ENCODE measurements at places on chromosomes 5 and 9.
A peak's percentile ranks its signal among the peaks of the same experiment; 100 is the strongest.

DNA sequence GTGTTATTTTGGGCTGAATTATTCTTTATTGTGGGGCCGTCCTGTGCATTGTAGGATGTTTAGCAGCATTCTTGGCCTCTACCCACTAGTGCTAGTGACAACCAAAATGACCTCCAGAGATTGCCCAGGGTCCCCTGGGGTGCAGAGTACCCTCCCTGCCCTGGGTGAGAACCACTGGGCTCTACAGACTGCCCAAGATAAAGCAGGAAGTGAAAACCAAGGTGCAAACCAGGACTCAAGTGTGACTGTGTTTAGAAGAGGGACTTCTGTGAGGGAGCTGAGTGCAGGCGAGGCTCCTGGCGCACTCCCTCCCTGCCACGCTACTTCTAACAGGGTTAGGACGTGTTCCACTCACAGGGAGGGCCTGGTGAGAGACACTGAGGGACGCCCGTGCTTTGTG, 41.6 kb downstream of the USP20 start:
- no peak for DNase-seq

DNA sequence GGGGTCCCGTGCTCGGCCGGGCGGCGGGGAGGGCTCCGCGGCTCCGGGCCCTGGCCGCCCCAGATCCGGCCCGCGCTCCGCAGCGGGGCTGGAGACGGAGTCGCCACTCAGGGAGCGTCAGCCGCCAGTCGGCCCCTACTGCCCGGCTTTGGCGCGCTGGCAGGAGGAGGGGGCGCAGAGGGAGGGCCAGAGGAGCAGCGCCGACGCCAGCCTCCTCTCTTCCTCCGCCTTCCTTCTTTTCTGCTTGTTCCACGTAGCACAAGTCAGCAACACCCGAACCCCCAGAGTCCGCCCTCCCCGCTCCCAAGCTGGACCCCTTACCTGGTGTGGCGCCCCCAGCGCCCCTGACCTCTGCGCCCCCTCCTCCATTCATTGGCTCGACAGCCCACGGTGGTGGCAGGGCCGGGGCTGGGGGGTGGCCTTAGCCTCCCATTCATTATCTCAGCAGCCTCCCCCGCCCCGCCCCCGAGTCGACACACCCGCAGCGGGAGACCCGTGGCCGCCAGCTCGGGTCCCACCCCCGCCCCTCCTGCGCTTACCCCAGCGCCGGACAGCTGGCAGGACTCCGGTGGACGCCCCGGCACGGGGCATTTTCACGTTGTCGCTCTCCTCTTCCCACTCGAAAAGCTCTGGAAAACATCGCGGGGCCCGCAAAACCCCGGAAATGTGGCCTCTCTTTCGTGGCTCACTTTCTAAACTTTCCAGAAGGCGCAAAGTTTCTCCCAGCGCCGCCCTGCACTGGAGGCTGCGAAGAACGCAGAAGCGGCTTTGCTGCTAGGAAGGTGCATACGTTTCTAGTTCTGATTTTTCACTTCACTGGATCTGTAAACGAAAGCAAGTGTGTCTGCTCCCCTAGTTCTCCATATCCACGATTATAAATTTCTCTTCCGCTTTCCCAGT, at the start of gene LPAR1:
Gene LPAR1, minus strand, starts transcription at position 140 of the 900 bp plus-strand sequence. CDS start 66,353 bp downstream, outside the sequence.
- DNase-seq = peak; percentile 59

DNA sequence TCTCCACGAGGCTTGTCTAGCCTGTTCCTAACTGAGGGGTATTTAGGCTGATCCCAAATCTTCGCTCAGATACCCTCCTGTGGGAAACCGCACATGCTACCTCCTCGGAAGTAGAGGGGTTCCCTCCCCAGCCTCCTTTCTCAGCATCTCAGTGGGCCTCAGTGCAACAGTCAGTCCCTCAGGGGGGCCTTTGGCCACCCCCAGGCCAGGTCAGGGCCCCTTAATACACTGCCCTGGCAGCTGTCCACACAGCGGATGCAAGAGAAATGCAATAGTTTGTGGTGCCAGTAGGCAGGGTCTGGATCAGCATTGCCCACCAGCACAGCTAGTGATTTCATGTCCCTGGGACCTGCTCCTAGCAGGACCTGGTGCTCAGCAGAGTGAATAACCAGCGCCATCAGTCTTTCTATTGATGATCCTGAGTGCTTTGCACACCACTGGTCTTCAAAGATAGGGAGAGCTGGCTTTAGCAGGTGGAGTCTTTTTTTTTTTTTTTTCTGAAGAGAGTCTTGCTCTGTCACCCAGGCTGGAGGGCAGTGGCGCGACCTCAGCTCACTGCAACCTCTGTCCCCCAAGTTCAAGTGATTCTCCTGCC, 7.5 kb downstream of the PLPP7 start:
- DNase-seq = no peak

DNA sequence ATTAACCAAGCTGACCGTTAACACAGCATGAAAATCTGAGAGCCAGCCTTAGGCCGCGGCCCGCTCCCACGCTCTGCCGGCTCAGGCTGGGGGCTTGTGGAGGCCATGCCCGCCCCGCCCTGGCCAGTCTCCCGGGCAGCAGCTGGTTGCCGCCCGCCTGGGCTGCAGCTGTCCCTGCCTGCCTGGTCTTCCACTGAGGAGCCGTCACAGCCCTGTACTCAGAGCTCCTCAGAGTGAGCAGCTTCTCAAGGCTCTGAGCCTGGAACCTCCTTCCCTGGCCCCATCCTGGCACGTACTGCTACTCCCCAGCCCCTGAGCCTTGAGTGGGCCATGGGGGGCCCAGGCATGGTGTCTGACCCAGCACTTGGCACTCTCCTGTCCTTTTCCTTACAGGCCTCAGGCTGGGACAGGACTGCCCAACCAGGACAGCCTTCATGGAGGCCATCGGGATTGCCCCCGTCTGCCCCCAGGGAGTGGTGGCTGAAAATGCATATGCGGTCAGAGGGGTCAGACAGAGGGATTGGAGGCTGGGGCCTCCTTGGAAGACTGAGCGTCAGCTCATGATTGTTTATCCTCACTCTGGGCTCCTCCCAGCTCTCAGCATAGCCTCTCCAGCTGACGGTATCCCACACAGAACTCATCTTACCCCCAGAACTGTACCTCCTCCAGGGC, 11.9 kb downstream of the FGFR4 start:
- DNase-seq = no peak

DNA sequence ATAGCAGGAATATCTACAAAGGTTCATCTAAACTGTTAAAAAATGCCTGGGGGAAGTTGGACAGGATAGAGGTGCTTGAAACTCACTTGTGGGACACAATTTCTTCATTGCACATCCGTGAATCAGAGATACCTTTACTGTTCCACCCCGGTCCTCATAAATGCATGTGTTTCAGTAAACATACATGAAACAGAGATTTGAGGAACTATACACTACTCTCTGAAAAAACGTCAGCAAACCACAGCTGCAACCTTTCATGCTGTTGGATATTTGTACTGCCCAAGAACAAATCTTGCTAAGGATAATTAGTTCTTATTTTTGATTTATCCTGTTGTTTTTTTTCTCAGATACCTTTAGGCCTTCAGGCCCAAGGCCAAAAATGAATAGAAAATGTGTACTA, 337.3 kb downstream of the KDM4C start:
- no peak for DNase-seq

DNA sequence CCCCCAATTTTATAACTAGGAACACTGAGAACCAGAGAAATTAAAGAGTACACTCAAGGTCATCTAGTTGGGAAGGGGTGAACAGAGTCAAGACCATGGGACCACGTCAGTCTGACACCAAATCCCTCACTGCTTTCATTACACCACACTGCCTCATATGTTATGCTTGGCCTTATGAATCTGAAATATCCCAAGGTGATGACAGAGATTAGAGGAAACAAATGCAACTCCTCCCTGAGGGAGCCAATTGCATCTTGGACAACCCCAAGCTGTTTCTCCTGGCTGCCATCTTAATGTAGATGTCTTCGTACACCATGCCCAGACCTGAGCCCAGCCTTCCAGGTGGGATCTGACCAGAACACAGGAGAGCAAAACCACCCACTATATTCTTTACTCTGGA, 60.6 kb upstream of the ABCA1 start:
- peak; percentile 29 for DNase-seq

- DNase-seq = no peak
Observed at GRCh38 chr9:34086864-34087263, 38.2 kb upstream of the UBAP2 start.

DNA sequence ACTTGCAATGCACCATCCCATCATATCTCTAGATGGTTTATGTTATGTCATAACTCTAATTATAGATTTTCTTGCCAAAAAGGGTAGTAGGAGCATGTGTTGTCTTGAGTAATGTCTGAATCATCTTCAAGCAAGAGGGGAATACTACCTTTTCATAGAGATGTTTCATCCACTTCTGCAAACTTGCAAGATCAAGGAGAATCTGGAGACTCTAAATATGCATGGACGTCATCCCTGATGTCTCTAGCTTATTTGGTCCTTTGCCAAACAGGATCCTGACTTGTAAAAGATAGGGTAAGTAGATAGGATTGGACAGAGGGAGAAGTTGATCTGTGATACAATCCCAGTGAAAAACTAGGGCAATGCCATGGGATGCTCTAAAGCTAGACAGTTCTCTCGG, 246.5 kb downstream of the DMRTA1 start:
- no peak for DNase-seq

- DNase-seq = peak; percentile 80
Observed at GRCh38 chr5:170267431-170268152, 30.0 kb downstream of the LCP2 start.

DNA sequence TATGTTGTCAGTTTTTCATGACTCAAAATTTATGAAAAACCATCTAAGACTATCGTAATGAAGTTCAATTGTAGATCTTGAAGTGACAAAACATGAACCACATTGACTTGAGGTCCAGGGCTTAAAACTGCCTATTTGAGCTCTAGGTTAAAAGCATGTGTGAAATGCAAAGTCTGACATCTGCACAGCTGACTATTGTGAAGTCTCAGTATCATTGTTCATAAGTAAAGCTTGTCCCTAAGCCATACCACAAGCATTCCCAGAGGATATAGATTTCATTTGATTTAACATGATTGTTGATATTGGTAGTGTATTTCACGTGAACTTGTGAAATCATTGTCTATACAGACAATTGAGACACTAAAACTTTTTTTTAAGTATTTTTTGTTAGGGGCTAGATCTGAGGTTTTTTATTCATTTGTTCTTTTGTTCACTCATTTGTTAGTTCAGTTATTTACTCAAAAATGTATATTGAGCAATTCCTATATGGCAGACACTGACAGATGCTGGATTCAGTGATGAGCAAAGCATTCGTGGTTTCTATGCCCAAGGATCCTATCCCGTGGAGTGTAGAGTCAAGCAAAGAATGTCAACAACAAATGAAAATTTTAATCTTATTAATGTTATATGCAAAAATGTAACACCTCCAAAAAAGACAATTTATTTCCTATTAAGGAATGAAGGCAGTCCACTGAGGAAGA, 485.2 kb downstream of the RAB3C start:
- no peak for DNase-seq

DNA sequence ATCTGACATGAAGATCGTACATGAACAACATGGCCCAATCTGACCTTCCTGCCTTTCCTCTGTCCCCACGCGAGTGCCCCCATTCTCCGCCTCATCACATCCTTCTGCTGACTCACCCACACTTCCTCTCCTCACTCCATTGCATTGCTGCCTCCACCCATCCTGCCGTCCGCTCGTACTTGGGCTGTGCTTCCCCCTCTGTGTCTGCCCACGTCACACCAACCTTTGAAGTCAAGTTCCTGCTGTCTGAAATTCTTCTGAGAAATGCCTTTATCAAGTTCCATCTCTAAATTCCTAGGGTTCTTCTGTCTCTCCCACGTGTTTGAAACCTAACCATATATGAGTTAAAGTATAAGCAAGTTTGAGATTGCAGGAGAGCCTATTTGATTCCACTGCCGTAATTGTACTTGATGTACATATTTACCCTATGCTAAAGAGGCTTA, 18.0 kb upstream of the STARD4 start:
- DNase-seq = peak; percentile 93

- DNase-seq = peak; percentile 63
Observed at GRCh38 chr9:111598733-111599091, 735 bp downstream of the PTGR1 start.

- no peak for DNase-seq
Observed at GRCh38 chr9:132408521-132408920, 1.5 kb upstream of the CFAP77 start.

DNA sequence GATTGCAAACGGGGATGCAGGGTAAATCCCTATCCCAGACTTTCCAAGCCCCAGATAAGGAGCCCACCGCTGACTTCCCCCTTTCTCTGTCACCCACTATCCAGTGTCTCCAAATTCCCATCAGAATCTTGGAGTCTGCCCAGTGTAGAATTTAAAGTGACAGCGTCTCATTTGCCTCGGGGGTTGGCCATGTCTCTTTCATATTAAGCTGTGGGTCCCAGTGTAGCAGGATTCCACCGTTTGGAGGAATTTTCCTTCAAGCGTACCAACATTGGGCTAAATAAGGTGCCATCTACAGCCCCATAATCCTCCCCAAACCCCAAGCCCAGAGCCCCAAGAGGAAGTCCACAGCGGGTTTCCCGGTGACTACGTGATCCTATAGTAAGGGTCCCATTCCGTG, 1.1 kb downstream of the BRINP1 start:
- DNase-seq = no peak

DNA sequence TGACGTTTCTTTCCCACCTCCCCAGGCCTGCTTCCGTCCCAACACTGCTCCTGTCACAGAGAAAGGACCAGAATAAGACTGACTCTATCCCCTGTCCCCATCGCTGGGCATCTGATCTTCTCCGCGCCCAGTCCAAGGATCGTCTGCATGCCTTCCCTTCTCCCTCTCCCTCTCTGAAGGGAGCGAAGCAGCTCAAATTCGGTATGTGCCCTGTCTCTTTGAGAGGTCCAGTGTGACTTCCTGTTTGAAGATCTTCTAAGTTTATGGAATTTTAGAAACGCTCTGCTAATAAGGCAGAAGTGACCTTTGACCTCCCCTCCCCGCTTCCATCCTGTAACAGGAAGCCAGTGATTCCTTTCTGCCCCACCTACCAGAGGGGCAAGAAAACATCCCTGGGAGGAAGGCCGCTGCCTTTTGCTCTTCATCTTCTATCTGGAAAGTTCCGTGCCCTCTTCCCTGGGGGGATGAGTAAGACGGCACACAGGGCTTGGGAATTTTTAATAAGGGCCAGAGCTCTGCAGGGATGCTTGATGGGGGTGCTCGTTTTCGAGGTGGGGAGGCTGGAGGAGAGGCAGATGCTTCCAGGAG, 40.7 kb upstream of the RNU6ATAC start:
- peak; percentile 31 for DNase-seq

DNA sequence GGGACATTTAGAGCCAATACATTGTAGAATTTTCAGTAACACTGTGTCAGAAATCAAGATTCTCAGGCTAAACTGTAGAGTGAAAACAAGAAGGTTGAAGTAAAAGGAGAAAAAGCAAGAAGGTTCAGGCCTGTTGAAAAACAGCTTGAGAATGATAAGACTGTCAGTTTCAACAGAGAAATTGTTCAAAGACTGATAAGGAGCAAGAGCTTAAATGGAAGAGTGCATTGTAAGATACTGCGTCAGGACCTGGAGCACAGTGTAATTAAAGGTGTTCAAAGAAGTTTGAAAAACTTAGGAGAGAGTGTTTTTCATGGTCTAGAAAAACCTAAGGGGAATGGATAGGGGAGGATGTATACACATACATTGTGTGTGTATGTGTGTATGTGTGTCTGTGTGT, 408.3 kb downstream of the KDM4C start:
- DNase-seq = no peak

Data from fibroblast of pulmonary artery (primary cell).